ENCODE measurements at places on chromosomes 6 and 20.

DNA sequence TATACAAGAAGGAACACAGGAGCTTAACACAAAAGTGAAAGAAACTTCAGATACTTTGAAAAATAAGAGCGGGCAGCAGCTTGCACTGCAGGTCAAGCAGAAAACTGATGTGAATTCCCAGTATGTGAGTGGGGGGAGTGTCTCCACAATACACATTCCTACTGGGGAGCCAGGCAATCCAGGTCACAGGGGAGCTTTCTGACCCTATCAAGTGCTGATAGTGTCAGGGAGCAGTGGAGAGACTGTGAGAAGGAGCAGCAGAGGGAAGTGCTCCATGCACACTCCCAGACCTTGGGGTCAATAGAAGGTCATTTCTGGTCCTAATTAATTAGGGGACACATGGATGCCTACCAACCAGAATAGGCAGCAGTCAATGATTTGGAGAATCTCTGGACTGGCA lies 59.4 kb downstream of the PDSS2 start:
- no peak for DNase-seq

DNA sequence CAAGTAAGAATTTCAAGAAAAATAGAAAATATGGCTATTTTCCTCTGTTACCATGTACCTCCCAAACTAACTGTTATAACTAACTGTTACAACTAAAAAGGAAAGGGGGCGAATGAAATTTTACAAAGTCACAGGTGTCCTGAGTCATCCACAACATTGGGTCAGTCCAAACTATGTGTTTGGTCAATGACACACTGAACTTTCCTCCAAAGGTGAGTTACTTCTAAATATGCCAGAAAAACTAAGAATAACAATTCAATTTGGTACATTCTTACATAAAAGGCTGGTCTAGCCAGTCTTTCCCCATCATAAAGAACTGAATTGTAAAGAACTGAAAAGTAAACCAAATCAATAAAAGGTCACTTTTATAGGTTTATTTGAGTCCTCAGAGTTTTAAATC lies 44.3 kb downstream of the ILRUN start:
- DNase-seq, result no peak

DNA sequence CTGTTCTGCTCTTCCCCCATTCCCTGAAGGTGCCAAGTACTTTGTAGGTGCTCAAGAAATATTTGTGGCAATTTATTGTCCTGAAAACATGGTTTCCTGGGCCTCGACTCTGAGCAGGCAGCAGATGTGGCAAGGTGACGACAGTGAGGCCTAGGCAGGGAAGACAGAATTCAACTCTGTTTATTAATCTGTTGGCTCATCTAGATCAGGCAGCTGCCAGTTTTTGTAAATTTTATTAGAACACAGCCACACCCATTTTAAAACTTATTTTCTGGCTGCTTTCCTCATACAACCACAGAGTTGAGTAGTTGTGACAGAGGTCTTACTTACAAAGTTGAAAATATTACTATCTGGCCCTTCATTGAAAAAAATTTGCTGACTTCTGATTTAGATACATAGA lies 24.5 kb downstream of the MAPK14 start:
- DNase-seq, result no peak

DNA sequence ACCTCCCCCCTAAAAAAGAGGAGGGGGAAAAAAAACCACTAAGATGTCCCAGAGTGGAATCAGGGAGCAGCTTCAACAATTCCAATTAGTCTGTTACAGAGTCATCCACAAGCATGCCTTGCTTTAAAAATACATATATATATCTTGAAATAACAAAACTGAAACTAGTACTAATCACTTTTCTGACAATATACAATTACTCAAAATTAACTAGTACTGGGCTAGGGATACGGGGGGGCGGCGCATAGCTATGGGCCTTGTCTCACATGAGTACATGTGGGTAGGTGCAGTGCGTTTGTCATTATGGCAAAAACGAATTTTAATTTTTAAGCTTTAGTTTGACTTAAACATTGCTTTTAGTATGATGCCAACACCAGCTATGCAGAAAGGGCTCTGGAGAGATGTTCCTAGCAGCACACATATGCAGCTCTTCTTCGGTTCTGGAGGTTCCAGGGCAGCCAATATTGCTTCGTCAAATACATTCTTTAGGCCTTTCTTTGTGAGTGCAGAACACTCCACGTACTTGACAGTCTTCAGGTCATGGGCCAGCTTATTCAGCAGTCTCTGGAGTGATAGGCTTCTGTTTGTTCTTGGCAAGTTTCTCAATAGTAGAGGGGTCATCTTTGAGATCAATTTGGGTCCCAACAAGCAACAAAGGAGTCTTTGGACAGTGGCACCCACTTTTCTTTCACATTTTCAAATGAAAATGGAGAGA lies 38.8 kb downstream of the ITCH start:
- no peak for DNase-seq

DNA sequence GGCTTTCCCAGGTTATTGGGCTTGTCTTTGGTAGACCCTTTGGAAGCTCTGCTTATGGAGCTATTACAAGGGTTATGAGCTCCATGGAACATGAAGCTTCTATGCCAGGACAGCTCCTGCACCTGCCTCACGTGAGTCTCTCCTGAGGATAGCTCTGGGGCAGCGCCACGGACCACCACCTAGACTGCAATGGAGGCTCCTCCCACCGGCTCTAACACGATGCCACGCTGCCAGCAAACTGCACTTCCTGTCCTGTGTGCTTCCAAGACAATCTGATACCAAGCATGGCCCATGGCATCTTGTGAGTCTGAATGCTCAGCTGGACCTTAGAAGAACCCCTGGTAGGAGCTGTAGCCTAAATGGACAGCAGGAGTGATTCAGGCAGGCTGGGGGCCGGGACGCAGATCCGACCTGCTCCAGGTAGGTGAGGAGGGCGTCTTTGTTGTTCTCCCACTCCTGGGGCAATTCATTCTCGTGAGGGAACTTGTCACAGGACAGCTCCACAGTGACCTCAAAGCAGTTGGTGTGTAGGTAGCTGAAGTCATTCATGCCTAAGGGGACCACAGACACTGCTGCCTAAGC lies 5.5 kb downstream of the CPXM1 start:
- no peak for DNase-seq

DNA sequence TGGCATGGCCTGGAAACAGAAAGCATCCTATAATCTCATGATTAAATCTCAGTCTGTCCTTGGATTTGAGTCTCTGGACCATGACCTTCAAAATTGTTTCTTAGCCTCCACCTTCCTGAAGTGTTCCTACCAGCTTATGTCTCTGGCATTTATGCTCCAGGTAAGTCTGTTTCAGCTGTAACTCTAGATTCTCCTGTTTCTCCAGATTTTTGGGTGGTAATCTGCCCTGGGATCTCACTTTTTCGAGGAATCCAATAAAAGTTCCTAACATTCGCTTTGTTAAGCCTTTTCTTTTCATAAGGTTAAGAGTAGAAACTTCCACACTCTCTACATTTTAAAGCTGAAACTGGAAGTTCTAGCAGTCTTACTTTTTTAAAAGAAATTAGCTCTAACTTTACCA lies 318.5 kb downstream of the C6orf118 start:
- no peak for DNase-seq

GRCh38 chr20:34526466-34526865 lies 10.2 kb downstream of the DYNLRB1 start:
- DNase-seq, result no peak

- DNase-seq, result no peak
These were observed 193.3 kb downstream of the TSHZ2 start for GRCh38 chr20:53165452-53165851.

- no peak for DNase-seq
These were observed 20.2 kb downstream of the GPR6 start for GRCh38 chr6:109998159-109998785.

- DNase-seq, result peak; percentile 95
These were observed 66.3 kb upstream of the CD93 start for GRCh38 chr20:23152308-23152892.

DNA sequence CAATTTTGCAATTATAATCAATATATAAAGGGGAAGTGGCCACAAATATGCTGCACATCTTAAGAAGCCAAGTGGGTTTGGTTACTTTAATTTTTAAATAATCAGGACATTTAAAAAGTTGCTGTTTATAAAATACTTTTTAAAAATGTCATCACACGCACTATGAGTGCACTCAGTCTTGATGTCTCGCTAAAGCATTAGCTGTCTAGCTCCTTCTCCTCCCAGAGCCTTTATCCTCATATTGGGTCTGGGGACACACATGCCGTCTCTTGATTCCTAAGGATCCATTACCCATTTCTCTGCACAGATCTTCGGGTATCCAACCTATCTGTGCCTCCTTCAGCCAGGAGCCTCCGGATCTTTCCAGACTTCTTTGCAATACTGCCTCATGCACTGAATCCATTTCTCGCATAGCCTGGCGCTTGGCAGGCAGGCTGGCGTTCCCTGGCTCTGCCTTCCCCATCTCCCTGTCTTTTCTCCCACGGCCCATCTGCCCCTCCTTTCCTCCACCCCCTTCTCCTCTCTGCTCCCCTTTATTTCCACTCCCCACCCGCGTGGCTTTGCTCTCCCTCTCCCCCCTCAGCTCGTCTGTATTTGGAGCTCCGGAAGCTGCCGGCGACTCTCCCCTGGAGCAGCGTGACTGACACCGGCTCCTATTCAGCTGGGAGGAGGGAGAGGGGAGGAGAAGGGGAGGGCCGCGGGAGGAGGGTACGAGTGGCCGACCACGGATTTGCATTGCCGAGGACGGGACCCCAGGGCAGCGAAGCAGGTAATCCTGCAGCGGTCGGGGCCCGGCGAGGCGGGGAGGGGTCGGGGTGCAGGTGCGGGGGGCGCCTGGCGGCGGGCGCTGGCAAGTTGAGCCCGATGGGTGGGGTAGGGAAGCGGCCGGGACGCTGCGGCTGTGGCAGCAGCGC lies at the start of gene CAP2:
TSS of gene CAP2 (plus strand) at position 618 of the 914 bp plus-strand sequence. CDS start 27,961 bp downstream, outside the sequence.
- DNase-seq, result peak; percentile 39

GRCh38 chr6:39203436-39204159 lies 25.7 kb downstream of the KCNK5 start:
- peak; percentile 38 for DNase-seq

DNA sequence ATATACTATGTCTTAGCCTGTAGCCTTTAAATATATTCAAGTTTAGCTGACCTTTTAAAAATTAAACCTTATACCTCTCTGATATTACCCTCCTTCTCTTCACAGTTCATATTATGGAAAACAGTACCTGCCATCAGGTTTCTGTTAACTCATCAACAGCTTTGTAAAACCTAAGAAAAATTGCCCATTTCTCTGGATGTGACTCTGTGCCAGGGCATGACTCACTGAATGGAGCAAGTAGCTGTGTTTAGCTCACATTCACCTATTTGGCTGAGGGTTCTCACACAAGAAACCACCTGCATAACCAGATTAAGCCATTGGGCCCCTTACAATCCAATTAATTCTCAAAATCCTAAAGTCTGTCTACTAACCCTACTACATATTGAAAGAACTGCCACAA lies 678.8 kb upstream of the MARCKS start:
- no peak for DNase-seq
